Psoas muscle (tissue), 8 donors: ENCODE measurements at places on chromosomes 7 and 10. TPM values are rescaled to one million over a fixed set of nuclear protein-coding genes. Genes with fewer than 3 reads are reported as not detected.

The OR6B1 gene
- not detected for total RNA-seq

The OR6V1 gene
- not detected for total RNA-seq

The VAX1 gene
- total RNA-seq = not detected

The TRIM73 gene
- total RNA-seq = 0.36 TPM

The LIPJ gene
- not detected for total RNA-seq

The HOXA4 gene
- total RNA-seq = 7.2 TPM

The TNRC18 gene
- 25.1 TPM for total RNA-seq
